CD4-positive, alpha-beta T cell treated with Interleukin-6 at 100 ng/mL for 8 hours (primary cell): ENCODE measurements at places on chromosomes 7 and 10.

GRCh38 chr10:99382176-99382575 lies 48.2 kb downstream of the GOT1 start:
- no peak for DNase-seq

DNA sequence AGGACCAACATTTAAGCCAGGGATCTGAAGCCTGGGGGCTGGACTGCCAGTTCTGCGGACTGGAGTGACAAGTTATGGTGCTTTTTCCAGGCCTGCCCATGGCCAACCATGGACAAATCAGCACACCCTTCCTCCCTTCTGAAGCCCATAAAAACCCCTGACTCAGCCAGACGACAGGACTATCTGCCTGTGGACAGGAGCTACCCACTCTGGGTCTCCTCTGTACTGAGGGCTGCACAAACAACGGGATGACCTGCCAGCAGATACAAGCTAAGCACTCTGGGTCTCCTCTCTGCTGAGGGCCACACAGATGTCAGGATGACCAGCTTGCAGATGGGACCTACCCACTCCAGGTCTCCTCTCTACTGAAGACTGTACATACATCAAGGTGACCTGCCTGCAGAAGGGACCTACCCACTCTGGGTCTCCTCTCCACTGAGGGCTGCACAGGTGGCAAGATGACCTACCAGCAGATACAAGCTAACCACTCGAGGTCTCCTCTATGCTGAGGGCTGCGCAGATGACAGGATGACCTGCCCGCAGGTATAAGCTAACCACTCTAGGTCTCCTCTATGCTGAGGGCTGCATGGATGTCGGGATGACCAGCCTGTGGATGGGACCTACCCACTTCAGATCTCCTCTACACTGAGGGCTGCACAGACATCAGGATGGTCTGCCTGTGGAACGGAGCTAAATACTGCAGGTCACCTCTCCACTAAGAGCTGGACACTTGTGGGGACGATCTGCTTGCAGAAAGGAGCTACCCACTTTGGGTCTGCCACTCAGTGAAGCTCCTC lies 110.1 kb upstream of the GPR22 start:
- no peak for DNase-seq

DNA sequence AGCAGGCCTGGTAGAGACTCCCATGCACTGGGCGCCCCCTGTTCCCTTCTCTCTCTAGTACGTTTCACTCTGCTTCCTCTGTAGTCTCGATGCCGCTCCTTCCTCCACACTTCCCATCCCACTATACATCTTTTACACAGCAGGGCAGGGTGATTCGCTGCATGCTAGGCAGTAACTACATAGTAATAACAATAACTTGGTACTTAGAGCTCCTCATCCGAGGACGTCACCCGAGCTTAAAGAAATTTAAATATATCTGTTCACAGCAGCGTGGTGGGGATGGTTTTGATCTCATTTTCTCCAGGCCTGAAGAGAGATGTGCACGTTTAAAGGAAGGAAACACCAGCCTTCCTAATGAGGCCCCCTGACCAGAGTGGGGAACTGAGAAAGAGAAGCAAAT lies 276.9 kb downstream of the SKAP2 start:
- DNase-seq, result no peak

DNA sequence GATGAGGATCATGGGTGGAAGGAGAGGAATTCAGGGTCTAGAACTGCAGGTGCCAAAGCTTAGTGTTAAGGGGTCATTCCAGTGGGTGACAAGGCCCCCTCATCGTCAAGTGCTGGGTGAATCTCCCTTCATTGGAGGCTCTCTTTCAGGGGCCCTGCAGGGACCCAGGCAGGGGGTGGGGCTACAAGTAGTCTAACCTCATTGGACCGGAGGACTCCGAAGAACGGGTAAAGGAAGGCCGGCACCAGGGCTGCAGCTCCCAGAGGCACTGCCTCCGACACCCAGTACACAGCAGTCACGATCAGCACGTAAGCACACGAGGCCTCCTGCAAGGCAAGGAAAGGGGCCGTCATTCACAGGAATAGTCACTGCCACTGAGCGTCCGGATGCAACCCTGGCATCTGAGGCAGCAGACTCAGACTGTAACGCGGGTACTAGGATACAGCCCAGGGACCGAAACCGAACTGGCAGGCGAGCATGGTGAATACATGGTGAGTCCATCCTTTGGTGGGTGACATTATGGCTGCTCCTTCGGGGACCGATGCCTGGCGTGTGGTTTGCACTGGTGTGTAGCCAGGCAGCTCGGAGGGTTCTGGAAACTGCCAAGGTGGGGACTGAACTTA lies 6.7 kb downstream of the SLC13A4 start:
- DNase-seq, result no peak

DNA sequence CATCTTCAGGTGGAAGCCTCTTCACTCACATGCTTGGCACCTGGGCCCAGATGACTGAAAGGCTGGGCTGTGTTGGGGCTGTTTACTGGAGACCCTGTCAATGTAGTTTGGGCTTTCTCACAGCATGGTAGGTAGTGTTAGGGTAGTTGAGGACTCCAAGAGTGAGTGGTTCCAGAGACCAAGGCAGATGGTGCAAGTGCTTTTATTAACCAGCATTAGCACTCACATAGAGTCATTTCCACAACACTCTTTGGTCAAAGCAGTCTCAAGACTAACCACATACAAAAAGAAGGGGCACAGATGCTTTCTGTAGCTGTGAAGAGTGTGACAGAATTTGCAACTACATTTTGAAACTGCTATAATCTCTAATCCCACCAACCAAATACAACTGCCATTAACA lies 135.0 kb downstream of the RTKN2 start:
- no peak for DNase-seq

DNA sequence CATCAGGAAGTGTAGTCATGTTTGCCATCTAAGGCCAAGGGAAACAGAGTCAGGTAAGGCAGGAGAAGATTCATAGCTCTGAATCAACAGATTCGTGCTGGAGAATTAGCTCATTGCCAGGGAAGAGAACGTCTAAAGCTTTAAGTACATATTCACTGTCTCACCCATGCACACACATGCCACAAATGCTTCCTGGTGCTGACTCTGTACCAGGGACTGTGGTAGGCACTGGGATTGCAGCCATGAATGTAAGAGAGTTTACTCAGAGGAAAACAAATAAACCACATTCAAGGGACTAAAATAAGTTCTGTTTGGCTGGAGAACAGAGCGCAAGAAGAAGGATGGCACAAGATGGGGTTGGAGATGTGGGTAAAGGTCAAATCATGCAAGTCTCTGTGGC lies 89.8 kb upstream of the HPS1 start:
- DNase-seq, result no peak

GRCh38 chr10:33112831-33113455 lies 154.9 kb upstream of the ITGB1 start:
- DNase-seq, result no peak

- DNase-seq, result no peak
Observed at GRCh38 chr10:78703593-78703992, 365.2 kb upstream of the ZMIZ1 start.

GRCh38 chr10:95187617-95188016 lies 6.4 kb upstream of the ACSM6 start:
- no peak for DNase-seq

DNA sequence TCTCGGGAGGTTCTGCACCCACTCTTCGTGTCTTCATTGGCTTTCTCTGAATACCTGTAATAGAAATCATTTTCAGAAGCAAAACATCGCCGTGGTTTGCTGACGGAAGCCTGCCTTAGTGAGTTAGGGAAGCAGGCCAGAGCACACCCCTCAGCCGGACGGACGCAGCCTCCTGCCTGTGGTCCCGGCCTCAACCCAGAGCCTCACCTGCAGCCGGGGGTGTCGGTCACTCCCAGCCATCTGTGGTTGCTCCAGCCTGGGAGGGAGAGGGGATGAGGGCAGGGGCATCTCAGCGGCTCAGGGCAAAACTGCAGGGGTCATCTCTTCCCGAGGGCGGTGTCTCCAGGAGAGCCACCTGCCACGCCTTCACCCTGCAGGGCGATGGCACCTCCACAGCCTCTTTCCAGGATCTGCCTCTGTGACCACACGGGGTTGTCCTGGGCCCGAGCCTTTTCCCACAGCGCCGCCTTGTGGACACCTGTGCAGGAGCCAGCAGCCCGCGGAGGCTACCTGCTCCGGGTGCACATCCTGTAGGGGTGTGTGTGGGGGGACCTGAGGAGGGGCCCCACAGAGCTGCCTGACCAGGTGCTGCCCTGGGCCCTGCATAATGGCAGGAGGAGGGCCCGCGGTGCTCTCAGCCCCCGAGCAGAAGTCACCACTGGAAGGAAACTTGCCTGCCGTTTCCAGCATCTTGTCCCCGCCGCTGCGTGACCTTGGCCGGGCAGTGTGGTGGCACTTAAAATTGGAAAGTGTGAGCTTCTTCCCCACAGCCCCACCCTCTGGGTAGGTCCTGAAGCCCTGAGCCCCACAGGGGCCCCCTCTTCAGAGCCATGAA lies 21.6 kb upstream of the AP5Z1 start:
- DNase-seq, result peak; percentile 79

DNA sequence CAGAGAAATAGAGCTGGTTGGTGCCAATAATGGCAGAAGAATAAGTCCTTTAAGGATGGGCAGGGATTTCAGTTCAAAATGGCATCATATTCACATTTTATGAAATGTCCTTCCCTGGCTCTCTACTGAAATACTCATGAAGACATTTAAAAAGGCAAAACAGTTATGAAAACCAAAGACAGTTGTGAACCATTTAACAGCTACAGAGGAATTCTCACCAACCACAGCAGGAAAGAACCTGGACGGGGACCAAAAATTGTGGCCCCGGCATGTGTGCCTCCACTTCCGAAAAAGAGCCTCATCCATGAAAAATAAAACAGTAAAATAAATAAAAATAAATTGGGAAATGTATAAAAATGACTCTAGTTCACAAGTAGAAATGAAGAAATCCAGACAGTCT lies 539.5 kb downstream of the SUGCT start:
- DNase-seq, result no peak

DNA sequence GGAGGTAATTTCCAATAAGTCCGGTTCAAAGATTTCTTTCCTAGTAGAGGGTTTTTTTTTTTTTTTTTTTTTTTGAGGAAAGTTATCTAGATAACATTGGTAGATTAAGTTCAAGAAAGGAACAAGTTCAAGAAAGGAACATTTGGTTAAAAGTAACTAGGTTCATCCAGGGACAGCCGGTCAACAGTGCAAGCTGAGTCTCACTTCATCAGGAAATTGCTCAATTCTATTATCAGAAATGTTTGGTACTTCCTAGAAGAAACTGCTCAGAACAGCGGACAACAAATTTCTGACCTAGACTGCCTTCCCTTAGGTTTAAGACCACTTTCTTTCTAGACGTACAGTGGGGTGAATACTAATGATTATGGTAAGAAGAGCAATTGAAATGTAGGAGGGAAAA lies 3.7 kb upstream of the IL2RA start:
- no peak for DNase-seq

- no peak for DNase-seq
Observed at GRCh38 chr7:30072735-30073134, 44.5 kb downstream of the PLEKHA8 start.

DNA sequence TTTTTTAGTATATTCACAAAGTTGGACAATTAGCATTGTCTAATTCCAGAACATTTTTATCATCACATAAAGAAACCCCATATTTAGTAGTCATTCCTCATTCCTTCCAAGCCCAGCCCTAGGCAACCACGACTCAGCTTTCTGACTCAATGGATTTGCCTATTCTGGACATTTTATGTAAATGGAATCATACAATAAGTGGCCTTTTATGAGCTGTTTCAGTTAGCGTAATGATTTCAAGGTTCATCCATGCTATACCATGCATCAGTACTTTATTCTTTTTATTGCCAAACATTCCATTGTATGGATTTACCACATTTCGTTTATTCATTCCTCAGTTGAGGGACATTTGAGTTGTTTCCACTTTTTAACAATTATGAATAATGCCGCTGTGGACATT lies 249.2 kb downstream of the DYNC1I1 start:
- DNase-seq, result no peak

GRCh38 chr7:38481401-38481800 lies 149.8 kb downstream of the AMPH start:
- no peak for DNase-seq
